Left cardiac atrium (tissue), 4 donors: ENCODE measurements at places on chromosomes 6 and 20. TPM values are rescaled to one million over a fixed set of nuclear protein-coding genes. Genes with fewer than 3 reads are reported as not detected.

GRCh38 chr6:17032988-17033634 lies 68.7 kb upstream of the STMND1 start:
- peak; percentile 76 for DNase-seq

- no peak for DNase-seq
Observed at GRCh38 chr20:8421981-8422380, 289.9 kb downstream of the PLCB1 start.

DNA sequence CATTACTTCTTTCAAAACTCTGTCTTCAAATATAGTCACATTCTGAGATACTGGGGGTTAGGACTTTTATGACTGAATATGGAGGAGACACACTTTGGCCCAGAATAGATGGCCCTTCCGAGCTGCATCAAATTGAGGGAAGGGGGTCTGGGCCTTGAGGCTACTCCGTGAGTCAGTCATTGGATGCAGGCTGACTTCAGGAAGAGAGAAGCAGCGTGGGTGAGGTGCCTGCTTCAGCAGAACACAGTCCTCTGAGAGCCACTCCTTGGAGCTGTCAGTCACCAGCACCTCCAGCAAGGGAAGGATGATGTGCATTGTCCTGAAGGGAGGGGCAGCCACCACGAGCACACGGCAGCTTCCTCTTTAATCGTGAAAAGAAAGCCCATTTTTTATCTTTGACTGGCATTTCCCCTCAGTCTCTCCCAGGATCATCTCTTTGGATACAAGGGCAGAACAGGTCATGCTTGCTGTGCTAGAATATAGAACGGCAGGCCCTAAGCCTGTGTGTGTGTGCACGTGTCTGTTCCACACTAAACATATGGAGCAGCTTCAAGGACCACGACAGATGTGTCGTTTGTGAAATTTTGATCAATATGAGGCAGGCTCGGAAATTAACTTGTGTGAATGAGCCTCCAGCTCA lies 721.6 kb downstream of the KIF16B start:
- DNase-seq = no peak

The TSBP1 gene
- not detected for total RNA-seq

DNA sequence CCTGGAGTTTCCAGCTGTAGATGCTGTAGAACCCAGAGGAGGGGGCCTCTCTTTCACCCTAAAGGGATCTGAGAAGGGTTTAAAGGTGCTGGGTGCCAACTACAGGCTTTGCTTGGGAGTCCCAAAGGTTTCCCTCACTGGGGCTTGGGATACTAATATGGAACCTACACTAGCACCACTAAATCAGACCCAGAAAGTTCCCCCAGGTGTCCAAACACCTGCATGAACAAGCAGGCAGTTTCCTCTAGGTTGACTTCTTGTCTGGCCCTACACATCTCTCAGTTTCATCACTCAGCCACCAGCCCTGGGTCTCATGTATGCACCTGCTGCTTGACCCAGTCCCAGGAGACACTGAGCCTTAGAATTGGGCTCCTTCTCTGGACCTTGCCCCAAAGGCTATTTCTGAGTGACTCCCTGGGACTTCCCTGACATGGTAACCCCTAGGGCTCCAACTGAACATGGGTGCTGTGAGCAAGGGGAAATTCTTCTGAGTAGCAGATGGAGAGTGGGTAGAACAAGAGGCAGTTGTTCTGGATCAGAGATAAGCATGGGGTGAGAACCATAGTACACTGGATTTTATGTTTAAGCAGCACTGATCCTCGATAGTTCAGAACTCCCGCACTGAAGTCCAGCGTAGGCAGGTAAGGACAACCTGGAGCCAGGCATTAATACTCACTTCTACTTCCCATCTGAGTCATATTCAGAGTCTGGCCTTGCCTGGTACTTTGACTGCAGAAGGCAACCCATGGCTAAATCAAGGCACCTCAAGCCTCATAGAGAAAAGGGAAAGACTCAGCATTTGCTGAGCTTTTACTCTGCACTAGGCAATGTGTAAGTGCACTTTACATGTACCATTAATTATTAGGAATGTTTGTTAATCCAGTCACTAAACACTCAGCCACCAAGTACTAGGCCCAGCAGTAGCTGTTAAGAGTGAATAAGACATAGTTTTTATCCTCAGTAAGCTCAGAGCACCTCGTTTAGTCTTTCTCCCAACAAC lies 16.8 kb downstream of the BCL2L1 start:
- no peak for DNase-seq

DNA sequence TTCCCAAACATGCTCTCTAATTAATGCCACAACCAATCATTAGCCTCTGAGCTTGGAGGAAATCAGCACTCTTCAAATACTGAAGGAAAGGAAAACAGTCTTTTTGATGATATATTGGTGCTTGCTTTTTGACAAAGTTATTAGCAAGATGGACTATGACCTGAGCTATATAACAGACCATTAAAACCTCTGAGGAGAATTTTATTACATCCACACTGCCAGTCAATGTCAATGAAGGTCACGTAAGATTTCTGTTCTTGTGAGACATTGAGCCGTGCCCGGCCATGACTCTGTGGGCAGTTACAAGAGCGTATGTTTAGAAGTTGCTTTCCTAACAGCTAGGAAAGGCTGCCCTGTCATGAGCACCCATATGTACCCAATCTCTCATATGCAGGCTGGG lies 659.0 kb downstream of the UTRN start:
- no peak for DNase-seq

The RIMS1 gene
- 1.1 TPM for total RNA-seq
